ENCODE measurements at places on chromosomes 3 and 15.

DNA sequence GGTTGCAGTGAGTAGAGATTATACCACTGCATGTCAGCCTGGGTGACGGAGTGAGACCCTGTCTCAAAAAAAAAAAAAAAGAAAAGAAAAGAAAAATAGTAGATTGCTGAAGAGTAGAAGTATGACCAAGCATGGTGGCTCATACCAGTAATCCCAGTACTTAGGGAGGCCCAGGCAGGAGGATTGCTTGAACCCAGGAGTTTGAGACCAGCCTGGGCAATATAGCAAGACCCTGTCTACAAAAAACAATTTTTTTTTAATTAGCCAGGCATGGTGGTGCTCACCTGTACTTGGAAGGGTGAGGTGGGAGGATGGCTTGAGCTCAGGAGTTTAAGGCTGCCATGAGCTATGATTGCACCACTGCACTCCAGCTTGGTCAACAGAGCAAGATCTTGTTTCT is 2.5 kb downstream of the NKTR start:
- no peak for DNase-seq

GRCh38 chr3:194910414-194910984 is 224.8 kb downstream of the FAM43A start:
- DNase-seq, result no peak

- no peak for DNase-seq
These were observed 465.6 kb upstream of the ZNF385D start for GRCh38 chr3:22216601-22217000.

DNA sequence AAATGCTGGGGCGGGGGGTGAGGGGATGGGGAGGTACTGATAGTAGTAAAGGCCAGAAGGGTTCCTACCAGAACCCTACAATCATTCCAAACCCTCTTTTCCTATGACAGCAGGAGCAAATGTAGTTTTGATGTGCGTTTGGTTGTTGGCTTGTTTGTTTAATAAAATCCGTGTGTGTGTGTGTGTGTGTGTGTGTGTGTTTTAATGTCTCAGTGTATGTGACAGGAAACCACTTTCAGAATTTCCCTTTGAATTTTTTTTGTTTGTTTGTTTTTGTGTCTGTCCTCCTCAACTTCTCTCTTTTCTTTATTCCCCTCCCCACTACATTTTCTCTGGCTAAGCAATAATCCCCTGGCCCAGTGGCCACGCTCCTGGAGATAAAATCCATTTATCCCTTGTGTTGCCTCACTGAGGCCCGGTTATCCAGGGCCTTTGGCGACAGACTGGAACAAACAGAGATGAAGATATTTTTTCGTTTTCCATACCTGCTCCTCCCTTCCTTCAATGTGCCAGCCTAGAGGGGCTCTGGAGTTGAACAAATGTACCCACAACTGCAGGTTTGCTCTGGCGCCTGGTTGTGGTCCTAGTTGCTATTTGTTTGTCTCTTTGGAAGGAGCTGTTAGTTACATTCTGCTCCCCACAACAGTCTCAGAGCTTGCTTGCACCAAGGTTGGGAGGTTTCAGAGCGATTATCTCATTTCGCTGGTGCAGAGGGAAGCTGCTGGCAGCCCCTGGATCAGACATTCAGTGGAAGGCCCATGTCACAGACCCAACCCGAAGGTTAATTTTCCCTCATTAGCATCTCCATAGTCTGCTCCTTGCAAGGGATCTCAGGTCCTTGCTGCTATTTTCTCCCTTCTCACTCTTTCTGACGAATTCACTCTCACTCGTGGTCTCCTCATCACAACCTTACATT is 17.9 kb downstream of the NR2F2 start:
- DNase-seq, result no peak
